ENCODE measurements at places on chromosomes 3 and 15. TPM values are rescaled to one million over a fixed set of nuclear protein-coding genes. Genes with fewer than 3 reads are reported as not detected.

Gene FBXL22
- 0.52 TPM for total RNA-seq

Gene TMEM43
- 23.7 TPM for total RNA-seq

Gene SLC28A1
- not detected for total RNA-seq

Gene NCK1
- 72.9 TPM for total RNA-seq

Gene SAMMSON
- not detected for total RNA-seq

Gene LRRC31
- total RNA-seq = not detected

Gene CDAN1
- total RNA-seq = 7.6 TPM

Gene HIGD2B
- total RNA-seq = 0.63 TPM

Gene MAP1A
- total RNA-seq = 2.4 TPM

Gene PIGZ
- 1.0 TPM for total RNA-seq

Gene PRSS50
- total RNA-seq = not detected

Gene SLC22A14
- total RNA-seq = 0.10 TPM

All from mononuclear cell (primary cell).